Prostate gland (tissue), 2 donors: ENCODE measurements at places on chromosomes 6 and 20.

- no peak for DNase-seq
Measured at GRCh38 chr6:47348316-47348863, 38.7 kb upstream of the TNFRSF21 start.

DNA sequence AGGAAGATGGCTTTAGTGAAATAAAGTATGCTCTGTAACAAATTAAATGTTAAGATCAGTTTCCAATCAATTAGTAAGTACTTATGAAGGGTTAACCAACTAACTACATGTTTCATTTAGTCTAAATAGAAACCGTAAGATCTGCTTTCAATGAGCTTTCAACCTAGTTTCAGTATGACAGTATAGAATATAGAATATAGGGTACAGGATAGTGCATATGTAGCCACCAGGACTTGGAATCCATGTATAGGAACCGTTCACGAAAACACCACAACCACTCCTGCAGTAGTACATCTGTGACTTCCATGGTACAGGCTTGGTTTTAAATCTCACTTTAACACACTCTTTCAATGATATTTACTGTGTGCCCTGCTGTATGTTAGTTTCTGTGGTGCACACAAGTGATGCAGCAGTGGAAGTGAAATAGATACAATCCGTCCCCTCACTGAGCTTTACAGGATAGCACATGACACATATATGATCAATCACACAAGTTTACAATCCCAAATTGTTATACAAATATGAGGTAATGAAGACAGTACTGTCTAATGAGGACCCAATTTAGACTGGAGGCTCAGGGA is 479.7 kb upstream of the MARCKS start:
- no peak for DNase-seq

DNA sequence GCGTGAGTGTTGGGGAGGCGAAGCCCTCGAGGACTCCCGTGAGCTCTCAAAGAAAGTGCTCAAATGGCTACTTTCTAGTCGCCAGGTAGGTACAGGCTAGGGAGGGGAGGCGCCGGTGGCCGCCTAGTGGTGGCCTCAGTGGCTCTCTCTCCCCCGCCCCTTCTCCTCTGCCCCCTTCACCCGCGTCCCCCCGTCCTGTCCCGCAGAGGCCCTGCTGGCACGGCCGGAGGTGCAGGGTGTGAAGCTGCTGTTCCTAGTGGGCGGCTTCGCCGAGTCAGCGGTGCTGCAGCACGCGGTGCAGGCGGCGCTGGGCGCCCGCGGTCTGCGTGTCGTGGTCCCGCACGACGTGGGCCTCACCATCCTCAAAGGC is 16.3 kb downstream of the ADISSP start:
- DNase-seq, result no peak

DNA sequence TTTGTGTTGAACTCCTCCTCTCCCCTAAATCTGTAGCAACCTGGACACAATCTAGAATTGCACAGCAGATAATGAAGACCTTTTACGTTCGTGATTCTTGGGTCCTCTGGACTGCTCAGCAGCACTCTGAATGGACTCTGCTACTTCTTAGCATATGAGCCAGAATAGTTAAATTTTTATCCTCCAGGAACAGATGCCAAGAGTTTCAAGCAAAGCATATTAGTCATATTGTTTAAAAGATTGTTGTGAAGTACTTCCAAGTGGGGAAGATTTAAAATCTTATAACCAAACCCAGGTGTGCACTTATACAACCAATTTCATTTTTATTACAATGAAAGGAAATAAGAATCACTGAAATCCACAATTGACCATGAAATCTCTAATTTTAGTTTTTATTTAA is 118.9 kb upstream of the EXOC2 start:
- DNase-seq, result no peak

GRCh38 chr6:90124874-90125510 is 171.7 kb downstream of the BACH2 start:
- DNase-seq, result no peak

- no peak for DNase-seq
Measured at GRCh38 chr20:25285856-25286798, 38.2 kb downstream of the PYGB start.

- DNase-seq, result no peak
Measured at GRCh38 chr20:62162765-62163484, 19.4 kb downstream of the SS18L1 start.

DNA sequence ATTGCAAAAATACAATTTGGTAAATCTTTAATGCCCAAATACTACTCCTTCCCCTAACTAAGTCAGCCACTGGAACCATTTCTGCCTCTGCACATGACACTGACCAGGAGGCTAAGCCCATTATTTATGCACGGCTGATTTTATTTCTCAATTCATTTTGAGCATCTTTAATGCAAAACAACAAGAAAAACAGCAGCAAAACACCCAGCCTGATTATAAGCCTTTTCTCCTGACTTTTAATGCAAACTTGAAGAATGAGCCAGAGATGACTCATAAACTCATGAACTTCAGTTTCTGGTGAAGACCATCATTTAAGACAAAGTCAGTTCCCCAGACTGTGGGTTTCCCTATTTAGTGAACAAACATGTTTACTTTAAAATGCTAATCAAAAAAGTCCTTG is 51.6 kb downstream of the CYP24A1 start:
- DNase-seq, result no peak

- no peak for DNase-seq
Measured at GRCh38 chr20:42276718-42277602, 658.8 kb upstream of the CHD6 start.
